ENCODE measurements at places on chromosomes 3 and 15. TPM values are rescaled to one million over a fixed set of nuclear protein-coding genes. Genes with fewer than 3 reads are reported as not detected.

EEF1AKMT4 gene
- total RNA-seq: 0.94 TPM

ROPN1 gene
- 0.16 TPM for total RNA-seq

FAM3D gene
- total RNA-seq: not detected

MON1A gene
- 16.8 TPM for total RNA-seq

SEMA3F gene
- total RNA-seq: 5.8 TPM

FOXB1 gene
- not detected for total RNA-seq

THSD4 gene
- total RNA-seq: 1.6 TPM

ZNF774 gene
- 6.1 TPM for total RNA-seq

CLDN16 gene
- under 0.01 TPM for total RNA-seq

PP2D1 gene
- total RNA-seq: not detected

Data from occipital lobe (tissue), 3 donors.